HT1080 (cell line): ENCODE measurements at places on chromosomes 5 and 9. TPM values are rescaled to one million over a fixed set of nuclear protein-coding genes. Genes with fewer than 3 reads are reported as not detected.

CDKN2A gene
- not detected in 2 replicates for total RNA-seq

- DNase-seq = peak; percentile 82
Measured at GRCh38 chr5:21806943-21807342, 1046.2 kb downstream of the CDH12 start.

IQGAP2 gene
- 0.10 and 0.16 TPM in 2 replicates for total RNA-seq

SOX30 gene
- not detected in 2 replicates for total RNA-seq

- peak; percentile 69 for DNase-seq
Measured at GRCh38 chr9:6833518-6834192, 75.9 kb downstream of the KDM4C start.

FIBCD1 gene
- total RNA-seq = 11.6 TPM in 2 replicates

GMCL2 gene
- total RNA-seq = not detected in 2 replicates

DNA sequence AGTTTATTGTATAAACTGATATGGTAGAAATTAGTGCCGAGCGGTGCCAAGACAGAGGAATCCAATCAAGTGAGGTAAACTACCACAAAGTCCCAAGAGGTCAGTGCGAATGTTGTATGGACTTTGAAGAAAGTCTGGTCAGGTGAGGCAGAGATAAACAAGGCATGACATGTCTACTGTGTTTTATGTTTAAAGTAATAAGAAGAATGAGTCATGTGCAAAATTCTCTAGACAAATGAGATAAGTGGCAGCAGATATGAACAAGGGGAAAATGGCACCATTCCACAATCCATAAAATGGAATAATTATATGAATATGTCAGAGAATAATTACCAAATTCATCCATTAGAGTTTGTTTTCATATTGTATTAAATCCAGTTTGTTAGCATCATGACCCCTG is 364.1 kb upstream of the CCNH start:
- no peak for DNase-seq

ELP1 gene
- 37.2 and 47.2 TPM in 2 replicates for total RNA-seq

OR1J2 gene
- 0.17 TPM in 1 of 2 replicates, not detected in the other for total RNA-seq

DNA sequence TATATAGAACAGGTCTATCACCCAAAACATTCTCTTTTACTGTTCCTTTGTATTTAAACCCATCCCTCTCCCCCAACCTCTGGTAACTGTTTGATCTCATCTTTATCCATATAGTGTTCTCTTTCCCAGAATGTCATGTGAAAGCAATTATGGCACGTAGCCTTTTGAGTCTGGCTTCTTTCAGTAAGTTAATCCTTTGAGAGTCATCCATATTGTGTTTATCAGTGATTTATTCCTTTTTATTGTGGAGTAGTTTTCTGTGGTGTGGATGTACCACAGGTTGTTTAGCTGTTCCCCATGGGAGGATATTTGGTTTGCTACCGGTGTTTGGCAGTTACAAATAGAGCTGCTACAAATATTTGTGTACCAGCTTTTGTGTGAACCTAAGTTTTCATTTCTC is 38.0 kb downstream of the HMGXB3 start:
- DNase-seq = no peak

DNA sequence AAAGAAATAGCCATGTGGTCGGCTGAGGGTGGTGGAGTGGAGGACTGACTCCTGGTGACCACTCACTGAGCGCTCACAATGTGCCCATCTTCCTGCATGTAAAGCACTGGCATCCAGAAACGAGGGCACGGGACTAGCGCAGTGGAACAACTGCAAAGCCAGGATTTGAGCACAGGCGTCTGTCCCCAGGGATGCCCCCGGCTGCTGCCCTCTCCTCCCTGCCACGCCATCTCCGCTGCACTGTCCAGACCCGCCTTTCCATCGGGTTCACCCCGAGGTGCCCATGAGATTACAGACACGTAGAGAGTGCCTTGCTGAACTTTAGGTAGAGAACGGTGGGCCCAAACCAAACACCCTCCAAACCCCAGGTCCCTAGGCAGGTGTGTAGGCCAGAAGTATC is 44.7 kb downstream of the PRRT1B start:
- DNase-seq = no peak

GRCh38 chr5:71873191-71873591 is 154.1 kb downstream of the CARTPT start:
- DNase-seq = no peak

- no peak for DNase-seq
Measured at GRCh38 chr5:77428526-77428925, 63.6 kb downstream of the WDR41 start.

HNRNPH1 gene
- 404 and 420 TPM in 2 replicates for total RNA-seq

SH2D3C gene
- total RNA-seq = not detected in 2 replicates

- DNase-seq = peak; percentile 88
Measured at GRCh38 chr5:177309351-177310191, 2.1 kb downstream of the MXD3 start.

SLC34A1 gene
- 0.10 and 0.34 TPM in 2 replicates for total RNA-seq

DNA sequence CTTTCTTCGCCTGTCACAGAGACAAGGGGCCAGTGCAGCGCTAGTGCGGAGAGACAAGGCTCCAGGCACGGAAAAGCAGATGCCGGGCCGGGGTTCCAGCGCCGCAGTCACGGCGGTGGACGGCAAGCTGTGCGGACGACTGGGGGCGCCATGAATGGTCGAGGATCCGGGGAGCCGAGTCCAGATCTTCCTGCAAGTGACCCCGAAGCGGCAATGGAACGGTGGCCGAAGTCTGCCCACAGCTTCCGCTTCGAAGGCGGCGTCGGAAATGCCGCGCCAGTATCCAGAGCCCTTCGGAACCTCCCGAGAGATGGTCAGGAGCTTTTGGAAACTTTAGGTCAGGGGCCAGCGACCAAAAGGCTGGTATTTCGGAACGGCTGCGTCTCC is 601 bp upstream of the FAF2 start:
- no peak for DNase-seq

DNA sequence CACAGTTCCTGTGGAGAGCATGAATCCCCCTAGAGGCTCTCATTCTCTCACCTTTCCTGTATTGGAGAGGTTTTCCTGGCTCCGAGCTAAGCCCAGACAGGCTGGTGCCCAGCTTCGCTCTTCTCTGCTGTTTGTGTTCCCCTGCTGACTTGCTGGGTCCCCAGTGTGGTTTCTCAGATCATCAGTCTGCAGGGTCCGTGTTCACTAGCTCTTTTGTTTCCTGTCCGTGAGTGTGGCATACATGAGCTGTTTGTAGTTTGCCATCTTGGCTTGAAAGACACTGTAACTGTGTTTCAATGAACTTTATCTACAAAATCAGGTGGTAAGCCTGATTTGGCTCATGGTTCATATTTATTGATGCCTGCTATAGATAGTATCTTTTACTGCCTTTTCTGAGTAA is 23.8 kb downstream of the LOX start:
- DNase-seq = no peak

GRCh38 chr5:173326501-173326960 is 1.7 kb downstream of the STC2 start:
- DNase-seq = peak; percentile 86

DNA sequence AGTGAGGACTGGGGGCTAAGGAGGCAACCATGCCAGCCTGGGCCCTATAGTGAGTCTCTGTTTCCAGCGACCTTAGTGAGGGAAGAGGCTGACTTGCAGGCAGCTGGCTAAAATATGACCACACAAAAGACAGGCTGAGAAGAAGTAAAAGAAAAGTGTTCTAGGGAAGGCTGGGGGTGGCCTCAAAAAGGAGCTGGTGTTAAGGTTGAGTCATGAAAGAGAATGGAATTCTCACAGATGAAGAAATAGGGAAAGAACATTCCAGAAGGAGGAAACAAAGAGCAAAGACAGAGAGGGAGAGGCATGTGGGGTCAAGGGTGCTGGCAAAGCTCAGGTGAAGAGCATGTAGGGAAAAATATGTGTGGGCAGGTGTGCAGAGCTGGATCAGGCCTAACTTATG is 302.7 kb upstream of the RFX3 start:
- peak; percentile 41 for DNase-seq

- DNase-seq = no peak
Measured at GRCh38 chr5:57828221-57828620, 345.6 kb upstream of the ACTBL2 start.

ALDOB gene
- total RNA-seq = not detected in 2 replicates

DNA sequence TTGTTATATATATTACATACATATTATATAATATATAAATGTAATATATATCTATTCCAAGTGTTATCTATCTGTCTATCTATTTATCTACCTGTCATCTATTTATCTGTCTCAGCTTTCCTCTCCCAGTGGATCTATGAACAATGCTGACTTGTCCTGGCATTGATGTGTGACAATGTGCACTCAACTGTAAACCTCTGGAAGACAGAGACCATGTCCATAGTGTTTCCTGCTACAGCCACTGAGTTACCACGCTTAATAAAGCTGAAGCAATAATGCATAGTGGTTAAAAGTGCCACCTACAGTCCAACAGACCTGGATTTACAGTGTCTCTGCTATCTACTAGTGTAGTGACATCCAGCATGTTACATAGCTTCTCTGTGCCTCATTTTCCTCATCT is 57.2 kb upstream of the TMED7 start:
- no peak for DNase-seq

GRCh38 chr5:159422361-159422760 is 92.1 kb upstream of the IL12B start:
- peak; percentile 36 for DNase-seq

RNF183 gene
- not detected in 2 replicates for total RNA-seq

TICAM2 gene
- 2.4 and 2.7 TPM in 2 replicates for total RNA-seq

DNA sequence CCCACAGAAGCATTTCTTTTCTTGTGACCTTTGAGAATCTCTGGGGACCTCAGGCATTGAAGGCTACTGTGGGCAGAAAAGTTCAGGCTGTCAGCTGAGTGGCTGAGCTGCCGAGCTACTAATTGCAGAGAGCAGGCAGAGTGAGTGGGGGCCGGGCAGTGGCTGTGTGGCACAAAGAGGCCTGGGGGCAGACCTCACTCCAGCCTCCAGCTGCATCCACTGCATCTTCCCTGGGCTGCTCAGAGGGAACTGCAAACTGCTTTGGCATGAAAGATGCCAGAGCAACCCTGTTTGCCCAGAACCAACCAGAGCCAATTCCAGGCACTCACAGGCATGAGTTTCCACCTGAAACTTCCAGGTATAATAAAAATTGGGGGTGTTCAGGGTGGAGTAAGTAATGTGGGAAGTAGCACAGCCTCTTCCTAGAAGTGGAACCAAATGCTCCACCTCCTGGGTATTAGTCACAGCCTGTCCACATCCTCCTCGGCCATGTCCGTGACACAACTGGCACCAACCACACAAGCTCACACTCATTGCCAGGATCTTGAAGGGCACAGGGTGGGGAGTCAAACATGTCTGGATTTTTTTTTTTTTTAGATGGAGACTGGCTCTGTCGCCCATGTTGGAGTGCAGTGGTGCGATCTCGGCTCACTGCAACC is 548.9 kb downstream of the BNC2 start:
- peak; percentile 86 for DNase-seq

GRCh38 chr5:82828211-82828610 is 249.0 kb downstream of the TMEM167A start:
- no peak for DNase-seq

FAM169A gene
- 3.8 and 6.6 TPM in 2 replicates for total RNA-seq

GRCh38 chr5:156219483-156220005 is 107.4 kb upstream of the SGCD start:
- DNase-seq = no peak

PCAT7 gene
- 0.77 and 1.1 TPM in 2 replicates for total RNA-seq

CDH9 gene
- not detected in 2 replicates for total RNA-seq

- DNase-seq = peak; percentile 91
Measured at GRCh38 chr5:130652176-130652575, 512.9 kb downstream of the HINT1 start.

DNA sequence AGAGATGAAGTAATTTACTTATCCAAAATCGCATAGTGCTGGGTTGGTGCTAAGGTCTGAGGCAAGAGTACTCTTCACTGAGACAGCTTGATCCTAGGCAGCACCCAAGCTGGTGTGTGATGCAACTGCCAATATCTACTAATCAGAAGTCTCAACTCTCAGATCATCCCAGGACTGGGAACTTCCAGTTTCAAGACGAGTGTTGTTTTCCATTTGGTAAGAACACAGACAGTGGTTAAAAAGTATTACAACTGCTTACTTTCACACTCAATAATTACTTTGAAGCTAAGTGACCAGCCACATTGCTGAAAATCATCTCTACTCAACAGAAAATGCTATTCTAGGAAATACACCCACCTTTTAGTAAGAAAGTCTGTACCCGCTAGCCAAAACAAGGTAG is 45.3 kb downstream of the FBXW11 start:
- no peak for DNase-seq

DNA sequence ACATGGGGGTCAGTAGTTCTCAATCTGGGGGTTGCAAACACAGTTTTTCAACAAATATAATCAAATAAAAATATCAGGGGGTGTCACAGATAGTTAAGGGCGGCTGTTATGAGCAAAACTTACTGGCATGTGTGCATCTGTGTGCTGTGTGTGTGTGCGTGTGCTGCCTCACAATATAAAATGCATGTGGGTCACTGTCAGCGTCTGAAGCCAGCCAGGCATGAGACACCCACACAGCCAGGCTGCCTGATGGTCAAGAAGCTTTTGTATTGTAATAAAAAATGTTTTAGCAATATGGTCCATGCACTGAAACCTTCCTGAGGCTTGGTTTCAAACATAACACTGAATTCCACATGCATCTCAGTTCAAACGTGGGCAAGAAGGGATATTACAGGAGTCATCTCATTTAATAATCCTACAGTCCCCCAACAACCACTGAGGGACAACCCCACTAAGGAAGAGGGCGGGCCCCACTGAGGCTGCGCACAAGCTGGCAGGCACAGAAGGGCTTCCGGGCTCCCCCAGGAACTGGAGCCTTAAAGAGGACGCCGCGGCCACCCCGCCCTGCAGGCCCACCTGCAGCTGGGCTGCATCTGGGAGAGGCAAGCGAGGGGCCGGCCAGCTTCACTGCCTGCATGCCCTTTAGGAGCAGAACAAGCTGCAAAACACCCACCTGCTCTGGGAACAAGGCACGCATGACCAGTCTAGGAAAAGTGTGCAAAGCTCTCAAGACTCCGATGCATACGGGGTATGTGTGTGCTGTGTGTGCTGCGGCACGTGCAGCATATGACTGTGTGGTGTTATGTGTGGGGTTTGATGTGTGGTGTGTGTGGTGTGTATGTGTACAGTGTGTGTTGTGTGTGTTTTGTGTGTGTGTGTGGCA is 14.1 kb downstream of the SEMA4D start:
- no peak for DNase-seq

DNA sequence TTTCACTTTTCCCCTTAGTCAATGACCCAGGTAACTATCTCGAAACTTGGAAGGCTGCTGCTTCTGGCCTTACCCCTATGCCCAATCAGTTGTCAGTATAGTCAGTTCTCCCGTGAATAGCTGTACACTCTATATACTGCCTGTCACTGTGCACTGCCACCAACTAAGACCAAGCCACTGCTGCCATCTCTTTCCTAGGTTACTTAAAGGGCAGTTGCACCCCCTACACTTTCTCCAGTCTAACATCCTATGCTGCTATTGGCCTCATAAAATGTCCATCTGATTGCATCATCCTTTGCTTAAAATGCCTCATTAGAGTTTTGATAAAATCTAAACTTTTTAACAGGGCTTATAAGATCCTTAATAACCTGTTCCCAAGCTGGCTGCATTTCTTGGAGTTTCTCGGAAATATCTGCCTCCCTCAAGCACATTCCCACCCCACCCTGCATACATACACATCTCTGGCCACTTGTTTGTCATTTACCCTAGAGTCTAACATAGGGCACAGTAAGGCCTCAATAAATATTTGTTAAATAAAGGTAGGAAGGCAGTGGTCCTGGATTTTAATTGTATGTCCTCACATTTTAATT is 32.8 kb upstream of the TNFAIP8 start:
- no peak for DNase-seq

PTGDS gene
- total RNA-seq = not detected in 2 replicates

GRCh38 chr9:127949827-127950512 is 12.3 kb upstream of the DPM2 start:
- no peak for DNase-seq
